H9 (cell line): ENCODE measurements at places on chromosomes 2 and 18. TPM values are rescaled to one million over a fixed set of nuclear protein-coding genes. Genes with fewer than 3 reads are reported as not detected.

The TRIM43 gene
- not detected in 2 replicates for total RNA-seq

The ANKAR gene
- total RNA-seq, result 1.6 and 2.0 TPM in 2 replicates

The LONRF2 gene
- total RNA-seq, result 2.4 and 2.7 TPM in 2 replicates

The TLX2 gene
- 0.20 and 0.26 TPM in 2 replicates for total RNA-seq

The SPP2 gene
- not detected in 2 replicates for total RNA-seq

The ABCG8 gene
- not detected in 2 replicates for total RNA-seq

The GLI2 gene
- 56.7 and 59.3 TPM in 2 replicates for total RNA-seq

The LYPD1 gene
- total RNA-seq, result 10.6 and 11.2 TPM in 2 replicates

The ADAM23 gene
- 21.4 and 24.2 TPM in 2 replicates for total RNA-seq

The UGT1A10 gene
- not detected in 2 replicates for total RNA-seq

The COLEC12 gene
- total RNA-seq, result 0.59 and 0.70 TPM in 2 replicates

The EHBP1 gene
- total RNA-seq, result 32.4 and 35.6 TPM in 2 replicates

The NPAS2 gene
- total RNA-seq, result 1.1 and 1.3 TPM in 2 replicates

The FTCDNL1 gene
- total RNA-seq, result 0.81 and 2.0 TPM in 2 replicates

The SGPP2 gene
- total RNA-seq, result not detected in 2 replicates

The IMMT gene
- total RNA-seq, result 112 and 116 TPM in 2 replicates

The FBXO36 gene
- total RNA-seq, result 3.0 and 3.4 TPM in 2 replicates

The ALPP gene
- total RNA-seq, result 0.15 and 0.20 TPM in 2 replicates

The NGEF gene
- total RNA-seq, result 1.9 and 2.2 TPM in 2 replicates

The STPG4 gene
- total RNA-seq, result 0.13 and 0.42 TPM in 2 replicates

The EMILIN1 gene
- total RNA-seq, result 1.2 and 1.8 TPM in 2 replicates

The CPLX4 gene
- not detected in 2 replicates for total RNA-seq

The SPC25 gene
- 28.5 and 31.5 TPM in 2 replicates for total RNA-seq

The LAMA1 gene
- total RNA-seq, result 28.7 and 28.8 TPM in 2 replicates

The EVX2 gene
- total RNA-seq, result not detected in 2 replicates

The MAB21L4 gene
- total RNA-seq, result 0.15 and 0.37 TPM in 2 replicates

The LIMS3 gene
- 0.46 and 0.83 TPM in 2 replicates for total RNA-seq

The ASPRV1 gene
- total RNA-seq, result 0.57 and 0.64 TPM in 2 replicates

The CXCR4 gene
- 0.79 and 1.0 TPM in 2 replicates for total RNA-seq

The ARHGEF4 gene
- 12.5 and 12.6 TPM in 2 replicates for total RNA-seq

The KIF3C gene
- total RNA-seq, result 35.2 and 41.4 TPM in 2 replicates

The MBOAT2 gene
- total RNA-seq, result 20.2 and 23.4 TPM in 2 replicates

The AQP12A gene
- not detected in 2 replicates for total RNA-seq

The DCDC2C gene
- total RNA-seq, result not detected in 2 replicates

The GGCX gene
- total RNA-seq, result 32.2 and 32.9 TPM in 2 replicates

The FOXI3 gene
- 18.3 and 19.2 TPM in 2 replicates for total RNA-seq

The OR6B2 gene
- not detected in 2 replicates for total RNA-seq
